ENCODE measurements at places on chromosomes 2 and 18.

DNA sequence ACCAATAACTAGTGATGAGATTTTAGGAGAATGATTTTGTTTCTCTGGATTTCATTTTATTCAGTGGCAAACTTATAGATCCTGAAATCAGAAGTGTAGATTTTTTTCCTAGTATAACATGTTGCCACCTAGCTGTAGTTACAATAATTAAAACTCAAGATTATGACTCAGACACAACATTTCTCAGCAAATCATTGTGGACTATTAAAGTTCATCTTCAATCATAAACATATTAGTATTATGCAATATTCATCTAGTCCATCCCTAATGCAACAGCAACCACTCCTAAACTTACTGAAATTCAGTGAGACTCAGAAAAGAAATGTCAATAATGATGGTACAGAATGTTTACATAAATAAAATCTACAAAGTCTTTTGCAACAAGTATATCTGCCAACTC lies 51.3 kb downstream of the USP34 start:
- DNase-seq: no peak

DNA sequence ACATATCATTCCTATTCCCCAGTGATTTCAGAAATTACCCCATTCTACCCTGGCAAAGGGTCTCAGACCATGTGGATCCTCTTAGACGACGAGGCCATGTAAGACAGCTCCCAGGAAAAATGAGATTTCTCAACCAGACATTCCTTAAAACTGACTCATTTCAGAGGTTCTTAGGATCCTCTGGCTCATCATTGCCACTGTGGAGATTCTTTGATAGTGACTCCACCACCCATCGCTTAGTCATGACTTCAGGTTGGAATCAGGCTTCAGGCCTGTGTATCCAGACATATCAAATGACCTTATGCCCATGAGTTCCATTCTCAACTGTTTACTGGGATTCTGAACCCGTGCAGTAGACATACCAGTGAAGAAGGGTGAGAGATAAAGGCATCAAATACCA lies 245.6 kb upstream of the TCF4 start:
- no peak for DNase-seq

GRCh38 chr2:104638190-104638858 lies 215.6 kb upstream of the POU3F3 start:
- no peak for DNase-seq

DNA sequence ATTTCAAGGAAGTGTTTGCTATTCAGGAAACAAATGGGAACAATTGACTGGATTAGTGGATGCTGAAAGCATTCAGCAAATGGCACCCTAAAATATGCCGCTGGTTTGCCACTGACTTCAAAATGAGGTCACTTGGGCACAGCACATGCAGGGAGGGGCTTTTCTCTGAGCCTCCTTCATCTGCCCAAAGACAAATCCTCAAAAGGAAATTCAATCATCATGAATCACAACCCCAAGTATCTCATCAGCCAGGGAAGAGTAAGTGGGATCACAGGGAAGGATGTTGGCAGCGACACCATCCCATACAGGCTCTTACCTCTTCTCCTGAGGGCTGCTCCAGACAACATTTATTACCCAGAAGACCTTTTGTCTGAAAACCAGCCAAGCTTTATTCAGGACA lies 14.4 kb upstream of the SP140L start:
- DNase-seq: no peak

GRCh38 chr2:30356071-30356470 lies 91.0 kb upstream of the LCLAT1 start:
- no peak for DNase-seq

DNA sequence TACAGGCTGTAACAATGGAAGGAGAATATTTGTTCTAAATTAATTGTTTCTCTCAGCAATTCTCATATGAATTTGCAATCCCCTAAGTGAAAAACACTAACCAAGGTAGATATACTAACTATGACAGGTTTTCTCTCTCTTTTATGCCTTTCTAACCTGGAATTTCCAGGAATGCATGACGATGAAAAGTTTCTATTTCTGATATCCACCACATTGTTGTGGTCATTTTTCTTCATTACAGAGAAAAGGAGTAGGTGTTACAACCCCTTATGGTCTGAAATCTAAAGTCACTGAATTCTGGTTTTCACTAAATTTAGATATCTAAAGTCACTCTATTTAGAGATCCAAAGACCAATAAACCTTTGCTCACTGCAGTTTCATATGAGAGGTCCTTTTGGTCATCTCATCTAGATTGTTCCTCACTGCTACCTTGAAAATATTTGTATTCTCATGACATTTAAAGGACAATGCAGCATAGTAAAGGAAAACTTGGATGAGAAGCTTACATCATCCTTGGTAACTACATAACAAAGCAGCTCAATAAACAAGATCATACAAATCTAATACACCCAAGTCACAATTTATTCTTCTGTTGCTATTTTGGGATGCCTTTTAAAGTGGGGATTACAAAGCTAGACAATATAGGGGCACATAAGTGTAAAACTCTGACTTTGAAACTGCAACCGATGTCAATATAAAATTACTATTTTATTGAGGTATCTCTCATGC lies 85.8 kb downstream of the TCF4 start:
- no peak for DNase-seq

- no peak for DNase-seq
Measured at GRCh38 chr2:18932853-18933252, 343.5 kb upstream of the NT5C1B start.

DNA sequence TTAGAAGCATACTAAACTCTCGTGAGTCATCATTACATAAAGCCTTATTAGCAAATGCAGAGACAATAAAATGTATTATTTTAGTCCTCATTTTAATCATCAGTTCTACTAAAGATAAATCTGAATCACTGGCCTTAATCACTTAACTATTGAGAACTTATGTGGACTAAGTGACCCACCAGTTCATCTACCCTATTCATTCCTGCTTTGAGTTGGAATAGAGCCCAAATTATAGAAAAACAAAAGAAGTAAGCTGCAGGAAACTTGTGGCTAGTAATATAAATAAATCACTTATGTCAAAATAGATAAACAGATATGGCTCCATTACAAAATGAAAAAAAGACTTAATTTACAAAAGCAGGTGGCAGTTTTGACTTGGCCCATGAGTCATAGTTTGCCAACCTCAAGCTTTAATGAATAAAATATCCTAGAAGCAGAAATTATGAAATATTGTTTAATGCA lies 851.8 kb upstream of the CRIM1 start:
- DNase-seq: no peak

- DNase-seq: no peak
Measured at GRCh38 chr2:120396861-120397811, 51.2 kb downstream of the INHBB start.

GRCh38 chr2:124702777-124703176 lies 677.7 kb downstream of the CNTNAP5 start:
- no peak for DNase-seq

DNA sequence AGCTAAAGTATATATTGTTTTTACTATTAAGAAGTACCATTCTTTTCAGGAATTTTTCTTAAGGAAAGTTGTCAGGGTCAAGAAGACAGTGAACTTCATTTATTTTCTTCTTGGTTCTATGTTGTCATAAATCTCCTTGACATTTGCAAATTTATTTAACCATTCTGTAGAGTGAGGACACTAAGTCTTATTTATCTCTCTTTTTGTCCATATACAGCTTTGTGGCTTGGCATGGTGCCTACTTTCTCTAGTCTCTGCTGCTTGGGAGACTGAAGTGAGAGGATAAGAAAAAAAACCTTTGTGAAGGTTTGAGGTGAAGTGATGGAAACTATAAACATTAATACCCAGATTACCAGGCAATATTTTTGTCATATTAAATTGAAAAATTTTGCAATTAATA lies 1389.4 kb downstream of the SUCLG1 start:
- DNase-seq: no peak

DNA sequence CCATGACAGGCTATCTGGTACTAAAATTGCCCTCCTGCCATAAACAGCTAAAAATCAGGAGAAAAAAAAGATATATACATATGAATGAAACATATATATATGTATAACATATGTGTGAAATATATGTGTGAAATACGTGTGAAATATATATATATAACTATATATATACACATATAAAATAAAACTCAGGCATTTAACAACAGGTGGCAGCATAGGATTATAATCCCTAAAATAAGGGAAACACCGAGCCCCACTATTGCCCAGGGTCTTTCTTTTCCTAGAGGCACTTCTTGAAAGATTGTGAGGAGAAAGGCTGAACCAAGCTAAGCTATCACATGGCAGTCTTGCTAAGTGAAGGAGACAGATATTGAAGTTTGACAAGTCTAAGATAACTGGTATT lies 65.9 kb upstream of the CYTIP start:
- DNase-seq: no peak

GRCh38 chr2:3512086-3512485 lies 7.2 kb downstream of the ADI1 start:
- DNase-seq: no peak

- DNase-seq: no peak
Measured at GRCh38 chr2:205698286-205699268, 16.3 kb downstream of the NRP2 start.

DNA sequence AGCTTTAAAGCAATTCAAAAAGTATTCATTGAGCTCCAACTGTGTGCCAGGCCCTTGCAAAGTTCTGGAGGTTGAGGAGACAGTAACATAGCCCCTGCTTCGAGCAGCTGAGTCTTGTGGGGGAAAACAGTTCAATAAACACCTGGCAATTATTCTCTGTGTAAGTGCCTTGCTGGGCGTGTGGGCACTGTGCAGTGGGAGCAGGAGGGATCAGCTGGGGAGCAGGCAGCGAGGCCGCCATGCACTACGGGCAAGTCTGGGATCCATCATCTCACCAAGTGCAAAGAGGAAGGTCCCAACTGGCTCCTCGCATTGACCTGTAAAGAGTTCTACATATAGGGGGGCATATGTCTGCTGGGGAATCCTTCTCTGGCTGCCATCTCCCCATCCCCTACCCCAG lies 342.2 kb upstream of the HS6ST1 start:
- no peak for DNase-seq

DNA sequence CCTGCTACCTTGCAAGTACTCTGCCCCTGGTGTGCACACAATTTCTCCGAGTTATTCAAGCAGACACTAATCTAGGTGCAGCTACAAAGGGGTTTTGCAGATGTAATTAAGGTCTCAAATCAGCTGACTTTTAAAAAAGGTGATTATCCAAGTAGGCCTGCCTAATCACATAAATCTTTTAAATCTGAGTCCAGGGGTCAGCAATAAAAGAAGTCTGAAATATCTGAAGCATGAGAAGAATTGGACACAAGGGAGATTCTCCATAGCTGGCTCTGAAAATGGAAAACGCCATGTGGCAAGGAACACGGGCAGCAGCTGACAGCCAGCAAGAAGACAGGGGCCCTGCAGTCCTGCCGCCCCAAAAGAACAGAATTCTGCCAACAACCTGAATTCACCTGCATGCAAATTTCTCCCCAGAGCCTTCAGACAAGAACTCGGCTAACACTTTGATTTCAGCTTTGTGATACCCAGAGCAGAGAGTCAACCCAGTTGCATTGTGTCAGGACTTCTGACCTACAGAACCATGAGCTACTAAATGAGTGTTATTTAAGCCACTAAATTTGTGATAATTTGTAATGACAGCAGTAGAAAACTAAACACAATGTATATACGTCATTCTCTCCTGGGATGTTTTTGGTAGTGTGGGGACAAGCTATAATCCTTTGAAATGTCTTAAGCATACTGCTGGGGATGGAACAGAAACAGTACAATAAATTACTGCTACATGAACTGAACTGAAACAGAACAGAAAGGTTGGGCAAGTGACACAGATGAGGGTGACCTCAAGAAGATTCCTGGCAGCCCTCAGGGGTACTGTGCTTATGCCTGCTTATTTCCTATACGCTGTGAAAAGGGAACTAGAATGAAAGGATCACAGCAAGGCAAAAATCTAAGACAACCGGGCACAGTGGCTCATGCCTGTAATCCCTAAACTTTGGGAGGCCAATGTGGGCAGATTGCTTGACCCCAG lies 3.2 kb downstream of the INO80C start:
- DNase-seq: no peak

- no peak for DNase-seq
Measured at GRCh38 chr2:16725549-16725948, 59.9 kb upstream of the CYRIA start.

GRCh38 chr2:239190921-239191885 lies 209.6 kb downstream of the HDAC4 start:
- no peak for DNase-seq

GRCh38 chr2:147294825-147295392 lies 549.9 kb upstream of the ACVR2A start:
- DNase-seq: no peak

GRCh38 chr2:207341804-207342203 lies 176.1 kb upstream of the KLF7 start:
- DNase-seq: no peak

DNA sequence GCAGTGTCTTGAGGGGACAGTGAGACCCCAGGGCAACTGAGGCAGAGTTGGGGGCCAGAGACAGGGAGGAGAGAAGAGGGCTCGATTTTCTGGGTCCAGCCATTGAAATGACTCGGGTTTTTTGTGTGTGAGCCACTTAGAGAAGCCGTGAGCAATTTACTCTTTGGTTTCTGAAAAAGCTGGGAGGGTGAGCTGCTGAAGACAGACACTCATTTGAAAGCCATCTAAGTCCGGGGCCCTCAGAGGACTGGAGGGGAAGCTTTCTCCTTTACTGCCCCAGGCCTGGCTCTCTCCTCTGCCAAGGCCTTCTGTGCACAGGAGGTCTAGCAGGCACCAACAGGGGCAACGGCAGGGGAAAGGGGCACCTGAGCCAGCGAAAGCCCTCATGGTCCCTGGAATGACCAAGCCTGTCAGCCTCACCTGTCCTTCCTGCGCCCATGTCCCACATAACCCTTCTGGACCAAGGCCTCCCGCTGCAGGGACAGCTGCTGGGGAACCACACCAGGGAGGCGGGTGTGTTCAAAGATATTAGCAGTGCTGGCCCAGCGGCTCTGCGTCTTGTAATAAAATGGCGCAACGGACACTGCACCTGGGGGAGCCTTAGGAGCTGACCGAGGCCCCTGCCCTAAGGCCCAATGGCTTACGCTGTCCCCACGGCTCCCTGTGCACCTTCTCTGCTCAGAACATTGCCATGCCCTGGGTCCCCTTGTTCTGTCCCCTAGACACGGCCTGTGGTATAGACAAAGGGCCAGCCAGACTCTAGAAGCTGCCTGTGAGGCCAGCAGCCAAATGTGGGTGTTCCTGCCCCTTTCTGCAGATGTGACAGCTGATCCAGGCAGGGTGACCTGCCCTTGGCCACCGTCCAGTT lies 45.8 kb downstream of the HS6ST1 start:
- DNase-seq: no peak

- no peak for DNase-seq
Measured at GRCh38 chr2:186887107-186888090, 38.4 kb upstream of the ZSWIM2 start.
